Fibroblast of lung (primary cell): ENCODE measurements at places on chromosomes 16 and 17. TPM values are rescaled to one million over a fixed set of nuclear protein-coding genes. Genes with fewer than 3 reads are reported as not detected.

Gene SEPTIN12
- total RNA-seq, result not detected in 2 replicates

Gene PABPN1L
- total RNA-seq, result not detected in 2 replicates

Gene SOX8
- under 0.01 TPM in 1 of 2 replicates, not detected in the other for total RNA-seq

Gene GRAPL
- total RNA-seq, result under 0.01 and 0.17 TPM in 2 replicates

Gene VTN
- total RNA-seq, result 0.17 and 0.51 TPM in 2 replicates

DNA sequence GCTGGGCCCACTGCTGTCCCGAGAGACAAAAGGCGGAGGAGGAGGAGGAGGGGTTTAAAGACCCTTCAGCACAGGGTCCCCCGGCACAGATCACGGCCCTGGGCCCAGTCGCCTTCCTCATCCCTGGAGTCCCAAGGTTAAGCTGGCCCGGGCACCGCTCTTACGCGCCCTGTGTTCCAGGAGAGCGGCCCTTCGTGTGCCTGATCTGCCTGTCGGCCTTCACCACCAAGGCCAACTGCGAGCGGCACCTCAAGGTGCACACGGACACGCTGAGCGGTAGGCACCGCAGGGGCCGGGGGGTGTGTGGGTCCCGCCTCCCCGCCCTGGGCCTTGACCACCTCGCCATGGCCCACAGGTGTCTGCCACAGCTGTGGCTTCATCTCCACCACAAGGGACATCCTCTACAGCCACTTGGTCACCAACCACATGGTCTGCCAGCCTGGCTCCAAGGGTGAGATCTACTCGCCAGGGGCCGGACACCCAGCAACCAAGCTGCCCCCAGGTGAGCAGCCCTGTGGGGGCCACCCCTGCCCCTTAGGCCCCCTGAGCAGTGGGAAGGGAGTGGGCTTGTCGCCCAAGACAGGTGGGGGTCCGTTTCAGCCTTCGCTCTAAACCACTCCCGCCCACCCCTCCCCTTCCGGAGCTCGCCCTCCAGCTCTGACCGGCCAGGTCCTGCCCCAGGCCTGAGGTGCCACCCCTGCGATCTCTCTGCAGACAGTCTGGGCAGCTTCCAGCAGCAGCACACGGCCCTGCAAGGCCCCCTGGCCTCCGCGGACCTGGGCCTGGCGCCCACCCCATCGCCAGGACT lies 37.6 kb upstream of the ZC3H18 start:
- DNase-seq, result no peak

DNA sequence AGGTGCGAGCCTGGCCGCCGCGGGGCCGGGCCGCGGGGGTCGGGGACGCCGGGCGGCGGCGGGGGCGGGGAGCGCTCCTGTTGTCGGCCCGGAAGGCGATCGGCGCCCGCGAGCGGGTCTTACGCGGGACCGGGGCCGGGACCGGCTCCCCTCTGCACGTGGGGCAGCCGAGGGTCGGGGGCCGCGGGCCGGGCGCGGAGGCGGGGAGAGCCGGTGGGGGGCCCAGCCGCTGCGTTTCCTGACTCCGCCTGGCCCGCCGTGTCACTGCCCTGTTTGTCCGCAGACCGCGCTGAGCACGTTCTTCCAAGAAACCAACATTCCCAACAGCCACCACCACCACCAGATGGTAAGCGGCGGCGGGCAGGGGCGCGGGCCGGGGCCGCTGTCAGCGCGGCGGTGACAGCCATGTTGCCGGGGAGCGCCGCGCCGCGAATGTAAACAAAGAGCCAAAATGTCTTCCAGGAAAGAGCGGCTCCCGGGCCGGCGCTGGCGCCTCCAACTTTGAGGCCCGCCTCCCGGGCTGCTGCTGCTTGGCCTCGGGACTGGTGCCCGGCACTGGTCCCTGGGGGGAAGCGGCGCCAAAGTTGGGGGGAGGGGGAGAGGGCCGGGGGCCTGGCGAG lies 586 bp downstream of the UBALD2 start:
- DNase-seq, result peak; percentile 41

- peak; percentile 34 for DNase-seq
These were observed 199.3 kb downstream of the CDH8 start for GRCh38 chr16:61836804-61837393.

DNA sequence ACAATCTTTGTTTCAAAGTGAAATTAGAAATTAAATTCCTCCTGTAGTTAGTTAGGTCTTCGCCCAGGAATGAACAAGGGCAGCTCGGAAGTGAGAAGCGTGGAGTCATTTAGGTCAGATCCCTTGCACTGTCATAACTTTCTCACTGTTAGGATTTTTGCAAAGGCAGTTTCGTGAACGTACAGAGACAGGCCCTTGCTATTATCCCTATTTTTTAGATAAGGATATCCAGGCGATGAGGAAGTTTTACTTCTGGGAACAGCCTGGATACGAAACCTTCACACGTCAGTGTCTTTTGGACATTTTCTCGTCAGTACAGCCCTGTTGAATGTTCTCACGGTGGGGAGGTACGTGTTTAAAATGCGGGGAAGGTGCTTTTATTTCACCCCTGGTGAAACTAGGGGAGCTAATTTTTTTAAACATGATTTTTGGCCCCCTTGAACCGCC lies 318 bp upstream of the RBL2 start:
- DNase-seq, result no peak

DNA sequence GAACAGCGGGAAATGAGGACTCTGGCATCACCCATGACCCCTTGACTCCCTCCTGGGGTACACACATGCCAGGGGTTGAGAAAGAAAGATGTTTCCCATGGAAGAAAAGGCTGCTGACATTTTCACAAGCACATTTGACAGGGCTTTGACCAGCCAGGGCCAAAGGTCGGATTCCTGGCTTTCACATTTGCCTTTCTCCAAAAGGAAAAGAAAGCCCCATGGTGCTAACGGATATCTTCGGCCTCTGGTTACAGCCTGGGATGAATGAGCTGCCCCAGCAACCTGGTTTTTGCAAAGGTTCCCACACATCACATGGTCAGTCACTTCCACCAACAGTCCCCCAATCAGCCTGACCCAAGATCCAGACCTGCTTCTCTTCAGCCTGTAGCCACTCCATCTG lies 478.2 kb upstream of the CDH11 start:
- DNase-seq, result no peak

DNA sequence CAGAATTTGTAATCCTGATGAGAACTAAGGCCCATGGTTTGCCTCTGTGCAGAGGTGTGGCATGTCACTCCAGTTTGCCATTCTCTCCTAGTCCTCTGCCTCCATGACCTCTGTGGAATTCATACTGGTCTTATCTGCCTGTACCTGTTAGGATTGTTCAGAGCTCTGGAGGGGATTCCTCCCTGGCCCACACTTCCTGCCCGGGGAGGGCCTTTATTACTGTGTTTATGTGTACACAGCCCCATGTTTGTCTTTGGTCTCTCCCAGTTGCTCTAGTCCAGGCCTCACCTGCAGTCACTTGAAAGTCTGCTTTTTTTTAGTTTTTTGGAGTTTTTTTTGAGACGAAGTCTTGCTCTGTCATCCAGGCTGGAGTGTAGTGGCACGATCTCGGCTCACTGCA lies 36.4 kb downstream of the RHBDL3 start:
- no peak for DNase-seq

DNA sequence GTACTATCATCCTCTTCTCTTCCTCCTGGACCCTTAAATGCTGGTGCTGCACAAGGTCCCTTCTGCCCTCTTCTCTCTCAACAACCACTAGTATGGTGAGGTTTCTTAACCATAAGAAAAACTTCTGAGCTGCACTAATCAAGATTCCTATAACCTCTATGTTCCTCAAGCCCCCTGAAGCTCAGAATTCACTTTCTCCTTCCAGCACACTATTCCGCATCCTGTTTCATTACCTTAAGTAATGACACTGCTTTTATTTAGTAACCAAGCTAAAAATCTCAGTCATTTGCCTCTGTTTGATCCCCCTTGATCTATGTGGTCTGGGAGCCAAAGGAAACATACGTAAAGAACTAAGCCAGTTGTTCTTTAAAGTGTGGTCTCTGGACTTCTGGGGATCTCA lies 20.1 kb downstream of the KANSL1 start:
- no peak for DNase-seq
